Mesenteric fat pad (tissue), 1 donor: ENCODE measurements at places on chromosomes 3 and 15.

DNA sequence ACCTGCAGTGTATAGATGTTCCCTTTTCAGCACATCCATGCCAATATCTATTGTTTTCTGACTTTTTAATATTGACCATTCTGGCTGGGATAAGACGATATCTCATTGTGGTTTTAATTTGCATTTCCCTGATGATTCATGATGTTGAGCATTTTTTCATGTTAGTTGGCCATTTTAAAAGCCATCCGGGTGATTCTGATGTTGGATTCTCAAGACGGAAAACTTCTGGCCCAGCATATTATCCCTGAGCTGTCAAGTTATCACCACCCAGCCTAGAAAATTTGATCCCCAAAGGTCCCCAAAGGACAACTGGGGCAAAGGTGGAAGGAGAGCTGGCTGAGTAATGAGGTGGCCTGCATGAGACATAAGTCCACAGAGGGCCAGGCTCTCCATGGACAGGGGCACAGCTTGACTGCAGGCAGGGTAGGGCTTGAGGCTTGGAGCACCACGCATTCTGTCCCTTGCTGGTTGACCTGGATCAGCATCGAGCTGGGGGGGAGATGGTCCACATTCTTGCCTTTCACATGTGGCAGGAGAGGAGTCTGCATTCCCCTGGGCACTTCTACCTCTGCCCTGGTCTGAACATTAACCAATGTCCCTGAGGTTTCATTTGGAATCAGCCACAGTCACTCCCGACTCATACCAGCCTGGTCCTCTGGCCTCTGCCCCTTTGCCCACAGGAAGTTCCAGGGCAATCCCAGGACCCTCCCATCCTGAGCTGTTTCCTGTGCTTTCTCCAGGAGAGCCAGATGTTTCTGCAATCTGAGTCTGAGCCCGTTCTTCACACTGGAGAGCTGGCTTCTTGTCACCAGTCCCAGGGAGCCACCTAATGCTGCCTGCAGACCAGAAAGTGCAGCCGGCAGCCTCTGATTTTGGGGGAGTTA is 69.2 kb downstream of the ISG20 start:
- no peak for DNase-seq

GRCh38 chr3:107660306-107660976 is 137.7 kb downstream of the BBX start:
- no peak for DNase-seq

- no peak for DNase-seq
Measured at GRCh38 chr15:55627730-55628368, 39.7 kb upstream of the PYGO1 start.

GRCh38 chr15:66805202-66805885 is 103.3 kb downstream of the SMAD6 start:
- peak; percentile 43 for DNase-seq
